ENCODE measurements at places on chromosomes 16 and 17. TPM values are rescaled to one million over a fixed set of nuclear protein-coding genes. Genes with fewer than 3 reads are reported as not detected.
A peak's percentile ranks its signal among the peaks of the same experiment; 100 is the strongest.

Gene PROCA1
- 2.1 TPM for total RNA-seq

Gene XAF1
- 19.0 TPM for total RNA-seq

Gene OTOA
- total RNA-seq, result not detected

Gene OGFOD1
- total RNA-seq, result 48.5 TPM

Gene ERBB2
- 6.3 TPM for total RNA-seq

Gene FBXW10B
- total RNA-seq, result 0.38 TPM

Gene TBC1D10B
- total RNA-seq, result 38.4 TPM

DNA sequence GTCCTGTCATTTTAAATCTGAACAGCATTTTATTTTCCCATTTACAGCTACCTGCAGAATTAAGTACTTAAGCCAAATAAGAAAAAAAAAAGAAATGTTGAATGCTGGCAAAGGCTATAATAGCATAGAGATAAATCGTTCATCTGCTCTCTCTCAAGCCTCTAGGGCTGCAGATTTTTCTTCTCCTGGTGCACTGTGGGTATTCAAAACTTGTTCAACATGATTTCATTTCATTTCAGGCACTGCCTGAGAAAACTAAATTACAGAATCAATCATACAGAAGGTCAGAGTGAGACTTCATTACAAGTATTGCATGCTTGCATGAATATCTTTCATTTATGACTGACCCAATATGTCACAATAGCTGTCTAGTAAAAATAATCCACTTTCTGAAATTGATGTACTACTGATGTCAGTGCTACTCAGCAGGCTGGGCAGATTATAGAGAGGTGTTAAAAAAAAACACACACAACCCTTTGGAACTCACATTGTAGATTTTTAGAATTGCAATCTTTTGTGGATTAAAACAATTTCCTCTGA is 86.2 kb downstream of the TOX3 start:
- no peak overlapping the region for H3K27ac ChIP-seq
- no peaks in the 10 kb centered on the region for H3K27me3 ChIP-seq
- no peak for DNase-seq
- no peaks in the 10 kb centered on the region for H3K4me1 ChIP-seq
- no peak overlapping the region for H3K4me3 ChIP-seq

GRCh38 chr16:50845296-50845695 is 103.4 kb downstream of the CYLD start:
- no peak for DNase-seq
- H3K27ac ChIP-seq, result no peak overlapping the region
- H3K4me1 ChIP-seq, result peaks cover 13% of the 10 kb centered on the region
- H3K4me3 ChIP-seq, result no peak overlapping the region

DNA sequence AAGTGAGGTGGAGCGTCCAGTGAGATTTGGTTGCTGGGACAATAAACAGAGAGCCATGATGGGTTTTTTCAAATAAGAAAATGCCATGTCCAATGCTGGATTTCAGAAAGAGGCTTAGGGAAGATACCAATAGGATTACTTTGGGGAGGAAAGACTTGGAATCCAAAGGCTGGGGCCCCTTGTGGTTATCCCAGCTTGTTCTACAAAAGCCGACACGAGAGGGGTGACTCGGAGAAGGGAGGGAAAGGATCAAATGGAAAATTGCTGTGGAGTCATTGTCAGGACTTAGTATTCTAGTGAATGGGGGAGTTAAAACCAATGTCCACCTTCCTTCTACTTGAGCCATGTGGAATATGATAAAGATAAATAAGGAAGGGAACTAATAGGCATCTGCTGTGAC is 305.5 kb downstream of the SOX9 start:
- no peak overlapping the region for H3K4me3 ChIP-seq
- H3K27me3 ChIP-seq, result peaks cover 9% of the 10 kb centered on the region
- no peak overlapping the region for H3K27ac ChIP-seq
- peaks cover 4% of the 10 kb centered on the region for H3K4me1 ChIP-seq
- DNase-seq, result no peak

GRCh38 chr17:80667462-80668277 is 123.0 kb downstream of the RPTOR start:
- H3K27me3 ChIP-seq, result no peaks in the 10 kb centered on the region
- H3K36me3 ChIP-seq, result peaks cover 12% of the 10 kb centered on the region
- peak overlapping the region; percentile 33 for H3K27ac ChIP-seq
- H3K4me3 ChIP-seq, result no peak overlapping the region
- DNase-seq, result peak; percentile 43
- H3K4me1 ChIP-seq, result peaks cover 72% of the 10 kb centered on the region

- H3K27ac ChIP-seq, result no peak overlapping the region
- peaks cover 10% of the 10 kb centered on the region for H3K4me1 ChIP-seq
- no peak overlapping the region for H3K4me3 ChIP-seq
- H3K36me3 ChIP-seq, result no peaks in the 10 kb centered on the region
- H3K27me3 ChIP-seq, result no peaks in the 10 kb centered on the region
- DNase-seq, result no peak
Observed at GRCh38 chr16:28320023-28320561, 27.8 kb downstream of the SBK1 start.

DNA sequence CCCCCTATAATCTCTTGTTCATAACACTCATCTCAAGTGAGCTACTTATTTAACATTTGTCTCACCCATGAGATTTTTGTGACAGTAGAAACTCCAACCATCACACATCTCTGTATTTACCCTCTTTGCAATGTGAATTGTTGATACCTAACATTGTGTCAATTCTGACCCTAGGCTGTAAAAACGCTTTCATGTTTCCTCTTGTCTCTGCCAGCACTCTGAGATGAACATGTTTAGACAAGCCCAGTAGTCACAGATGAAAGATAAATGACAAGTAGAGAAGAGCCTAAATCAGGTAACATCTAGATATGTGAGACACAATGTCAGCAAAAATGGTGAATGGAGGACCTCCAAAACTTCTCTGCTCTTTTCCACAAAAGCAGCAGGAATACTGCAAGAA is 1254.5 kb upstream of the GOT2 start:
- DNase-seq, result no peak
- no peaks in the 10 kb centered on the region for H3K27me3 ChIP-seq
- no peak overlapping the region for H3K27ac ChIP-seq
- H3K4me1 ChIP-seq, result no peaks in the 10 kb centered on the region

DNA sequence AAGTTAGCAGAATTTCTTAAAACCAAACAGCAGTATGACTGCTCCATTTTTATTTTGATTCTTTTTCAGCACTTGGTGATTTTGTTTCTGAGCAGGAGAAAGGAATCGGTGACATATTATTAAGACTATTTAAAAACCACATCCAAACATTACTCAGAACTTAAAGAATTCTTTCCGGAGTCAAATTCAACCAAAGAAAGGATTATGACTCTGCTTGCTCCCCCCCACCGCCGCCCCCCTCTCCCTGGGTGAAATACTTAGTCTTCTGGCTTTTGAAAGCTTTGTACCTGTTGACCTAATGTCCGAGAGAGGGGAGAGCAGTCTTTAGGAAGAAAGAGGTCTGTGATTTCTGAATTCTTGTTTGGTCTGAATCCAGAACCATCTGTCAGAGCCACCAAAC is 17.9 kb upstream of the COL1A1 start:
- H3K36me3 ChIP-seq, result no peaks in the 10 kb centered on the region
- H3K4me3 ChIP-seq, result no peak overlapping the region
- no peak for DNase-seq

DNA sequence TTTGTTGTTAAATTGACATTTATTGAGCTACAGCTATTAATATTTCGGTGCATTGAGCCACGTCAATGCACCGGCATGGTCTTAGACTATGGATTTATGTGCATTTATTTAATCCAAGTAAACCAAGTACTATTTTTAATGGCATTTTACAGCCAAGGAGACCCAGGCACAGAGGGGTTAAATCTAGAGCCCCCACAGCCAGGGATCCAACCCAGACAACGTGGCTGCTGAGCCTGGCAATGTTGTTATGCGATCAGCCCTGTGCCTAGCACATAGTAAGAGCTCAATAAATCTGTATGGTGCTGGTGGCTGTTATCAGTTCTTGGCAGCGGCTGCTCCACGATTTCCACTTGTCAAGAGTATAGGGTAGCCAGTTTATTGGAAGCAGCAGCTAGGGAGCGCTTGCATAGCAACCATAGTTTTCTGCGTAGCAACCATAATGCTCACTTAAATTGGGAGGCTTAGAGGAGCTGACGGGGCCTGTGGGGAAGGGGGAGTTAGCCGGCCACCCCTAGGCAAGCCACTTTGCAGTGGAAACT is 541 bp upstream of the RBBP6 start:
- DNase-seq, result no peak
- peaks cover 32% of the 10 kb centered on the region for H3K36me3 ChIP-seq
- H3K4me3 ChIP-seq, result peak overlapping the region; percentile 99
- peaks cover 23% of the 10 kb centered on the region for H3K4me1 ChIP-seq
- peak overlapping the region; percentile 100 for H3K27ac ChIP-seq

- H3K27ac ChIP-seq, result peak overlapping the region; percentile 27
- H3K36me3 ChIP-seq, result no peaks in the 10 kb centered on the region
- H3K27me3 ChIP-seq, result no peaks in the 10 kb centered on the region
- peaks cover 18% of the 10 kb centered on the region for H3K4me1 ChIP-seq
- H3K4me3 ChIP-seq, result no peak overlapping the region
Observed at GRCh38 chr16:68396481-68396880, 51.8 kb downstream of the SMPD3 start.

DNA sequence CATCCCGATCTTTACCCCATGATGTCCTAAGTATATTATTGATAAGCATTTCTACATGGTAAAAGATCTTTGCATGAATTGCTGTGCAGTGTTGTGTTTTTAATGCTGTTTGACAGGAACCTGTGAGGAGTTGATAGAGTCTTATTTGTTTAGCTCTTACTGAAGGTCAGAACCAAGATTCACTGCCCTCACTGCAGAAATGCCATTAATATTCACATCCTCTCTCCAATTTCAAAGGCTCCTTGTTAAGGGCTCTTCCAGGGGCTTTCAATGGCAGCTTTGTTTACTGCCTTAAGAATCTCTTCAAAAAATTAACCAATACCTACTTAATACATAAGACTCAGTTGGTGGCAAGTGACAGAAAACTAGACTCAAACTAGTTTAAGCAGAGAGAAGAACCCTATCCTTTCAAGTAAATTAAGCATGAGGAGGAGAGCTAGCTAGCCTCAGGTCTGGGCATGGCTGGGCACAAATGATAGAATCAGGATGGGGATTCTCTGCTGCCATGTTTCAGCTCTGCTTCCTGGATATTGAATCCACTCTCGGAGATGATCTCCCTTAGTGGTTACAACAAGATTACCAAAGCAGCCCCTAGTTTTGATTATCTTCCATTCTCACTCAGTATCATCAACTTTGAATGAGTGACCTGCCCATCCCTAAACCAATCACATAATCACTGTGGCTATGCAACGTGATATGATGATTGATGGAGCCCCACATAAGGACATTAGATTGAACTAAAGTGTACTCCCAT is 311.8 kb downstream of the CDH11 start:
- no peak overlapping the region for H3K4me3 ChIP-seq
- no peaks in the 10 kb centered on the region for H3K4me1 ChIP-seq
- no peak overlapping the region for H3K27ac ChIP-seq
- no peaks in the 10 kb centered on the region for H3K27me3 ChIP-seq
- no peaks in the 10 kb centered on the region for H3K36me3 ChIP-seq

DNA sequence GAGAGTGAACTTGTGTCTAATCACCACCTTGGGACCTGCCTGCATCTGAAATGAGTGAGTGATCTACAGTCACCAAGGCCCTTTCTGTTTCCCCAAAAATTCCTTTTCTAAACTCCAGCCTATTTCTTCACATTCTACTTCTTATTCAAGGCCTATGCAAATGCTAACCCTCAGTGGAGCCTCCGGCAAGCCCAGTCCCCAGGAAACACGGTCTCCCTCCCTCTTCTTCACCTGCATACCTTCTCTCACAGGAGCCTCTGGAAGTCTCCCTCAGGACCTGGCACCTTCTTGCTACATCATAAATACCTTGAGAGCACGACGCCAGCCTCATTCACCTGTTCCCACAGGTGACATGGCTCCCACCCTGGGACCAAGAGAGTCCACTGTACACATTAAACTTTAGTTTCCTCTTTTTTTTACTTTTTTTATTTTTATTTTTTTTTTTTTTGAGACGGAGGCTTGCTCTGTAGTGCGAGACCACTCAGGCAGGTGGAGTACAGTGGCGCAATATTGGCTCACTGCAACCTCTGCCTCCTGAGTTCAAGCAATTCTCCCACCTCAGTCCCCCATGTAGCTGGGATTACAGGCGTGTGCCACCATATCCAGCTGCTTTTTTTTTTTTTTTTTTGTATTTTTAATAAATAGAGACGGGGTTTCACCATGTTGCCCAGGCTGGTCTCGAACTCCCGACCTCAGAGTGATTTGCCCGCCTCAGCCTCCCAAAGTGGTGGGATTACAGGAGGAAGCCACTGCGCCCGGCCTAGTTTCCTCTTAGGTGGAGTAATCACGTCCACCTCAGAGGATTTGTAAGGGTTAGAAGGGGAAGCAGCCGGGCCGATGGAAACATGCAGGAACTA is 97.3 kb downstream of the ANKRD11 start:
- H3K4me3 ChIP-seq, result no peak overlapping the region
- H3K36me3 ChIP-seq, result peaks cover 9% of the 10 kb centered on the region
- no peak for DNase-seq
- peaks cover 65% of the 10 kb centered on the region for H3K4me1 ChIP-seq
- peak overlapping the region; percentile 16 for H3K27ac ChIP-seq

GRCh38 chr16:31718998-31719397 is 154.6 kb upstream of the ZNF267 start:
- no peak for DNase-seq
- H3K36me3 ChIP-seq, result peaks cover 82% of the 10 kb centered on the region
- no peaks in the 10 kb centered on the region for H3K27me3 ChIP-seq

DNA sequence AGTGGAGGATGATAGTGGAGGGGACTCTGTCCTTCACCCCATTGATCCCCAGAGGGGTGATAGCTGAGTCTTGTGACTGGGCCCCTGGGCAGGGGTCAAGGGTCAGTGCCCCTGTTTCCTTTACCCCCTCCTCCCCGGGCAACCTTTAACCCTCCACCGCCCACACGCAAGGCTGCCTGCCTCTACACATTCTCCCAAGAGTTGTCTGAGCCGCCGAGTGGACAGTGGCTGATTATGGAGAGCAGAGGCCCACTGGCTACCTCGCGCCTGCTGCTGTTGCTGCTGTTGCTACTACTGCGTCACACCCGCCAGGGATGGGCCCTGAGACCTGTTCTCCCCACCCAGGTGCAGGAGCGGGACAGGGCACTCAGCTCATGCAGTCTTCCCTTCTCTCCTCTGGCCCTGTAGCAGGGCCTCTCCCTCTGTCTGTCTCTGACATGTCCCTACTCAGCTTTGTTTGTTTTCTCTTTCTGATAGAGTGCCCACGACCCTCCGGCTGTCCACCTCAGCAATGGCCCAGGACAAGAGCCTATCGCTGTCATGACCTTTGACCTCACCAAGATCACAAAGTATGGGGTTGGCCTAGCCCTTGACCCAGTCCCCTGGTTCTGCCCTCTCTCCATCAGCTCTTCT is at the start of gene SHBG:
TSS of gene SHBG (plus strand) at position 197 of the 633 bp plus-strand sequence. CDS start at position 235, 38 bp downstream.
- H3K27me3 ChIP-seq, result no peaks in the 10 kb centered on the region
- H3K4me1 ChIP-seq, result peaks cover 7% of the 10 kb centered on the region
- H3K27ac ChIP-seq, result no peak within 1 kb of the TSS
- no peak for DNase-seq

- H3K4me1 ChIP-seq, result peaks cover 54% of the 10 kb centered on the region
- no peaks in the 10 kb centered on the region for H3K27me3 ChIP-seq
- H3K27ac ChIP-seq, result no peak overlapping the region
- H3K36me3 ChIP-seq, result peaks cover 3% of the 10 kb centered on the region
- DNase-seq, result no peak
- no peak overlapping the region for H3K4me3 ChIP-seq
Observed at GRCh38 chr17:48244814-48245213, 137.2 kb downstream of the SNX11 start.

All from activated naive CD4-positive, alpha-beta T cell treated with anti-CD3 and anti-CD28 coated beads for 36 hours (primary cell).